Activated CD4-positive, alpha-beta T cell treated with anti-CD3 and anti-CD28 coated beads, Interleukin-2, amount 50 U/mL, for 4 hours (primary cell): ENCODE measurements at places on chromosomes 3 and 15.

DNA sequence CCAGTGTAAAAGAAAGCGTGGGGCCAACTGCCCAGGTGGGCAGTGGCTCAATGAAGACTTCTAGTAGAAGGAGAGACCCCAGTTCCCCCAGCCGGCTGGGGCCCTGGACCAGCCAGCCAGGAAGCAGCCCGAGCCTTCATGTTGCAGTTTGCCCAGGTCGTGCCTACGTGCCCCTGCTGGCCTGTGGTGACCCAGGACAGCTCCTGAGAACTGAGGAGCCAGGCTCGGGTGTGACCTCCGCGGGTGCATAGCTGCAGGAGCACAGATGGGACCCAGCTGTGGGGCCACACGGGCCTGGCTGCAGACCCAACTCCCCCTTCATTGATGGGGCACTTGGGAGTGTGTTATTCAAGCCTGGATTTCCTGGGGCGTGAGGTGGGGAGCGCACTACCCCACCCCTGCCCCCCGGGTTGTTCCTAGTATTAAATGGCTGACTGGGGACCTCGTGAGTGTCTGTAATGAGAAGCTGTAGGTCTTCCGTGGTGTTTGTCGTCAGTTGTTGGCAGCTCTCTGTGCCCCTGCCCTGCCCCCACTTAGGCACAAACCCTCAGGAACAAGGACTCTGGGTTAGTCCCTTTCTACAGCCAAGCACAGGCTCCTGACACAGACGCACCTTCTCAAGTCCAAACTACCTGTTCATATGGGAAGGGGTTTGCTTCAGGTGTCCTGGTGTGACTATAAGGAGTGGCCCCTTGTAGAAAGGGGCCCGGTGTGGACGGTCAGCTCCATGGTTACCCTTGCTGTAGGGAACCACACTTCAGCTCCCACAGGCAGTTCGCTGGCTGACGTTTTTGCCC, 39.1 kb downstream of the IDH2 start:
- DNase-seq: no peak

DNA sequence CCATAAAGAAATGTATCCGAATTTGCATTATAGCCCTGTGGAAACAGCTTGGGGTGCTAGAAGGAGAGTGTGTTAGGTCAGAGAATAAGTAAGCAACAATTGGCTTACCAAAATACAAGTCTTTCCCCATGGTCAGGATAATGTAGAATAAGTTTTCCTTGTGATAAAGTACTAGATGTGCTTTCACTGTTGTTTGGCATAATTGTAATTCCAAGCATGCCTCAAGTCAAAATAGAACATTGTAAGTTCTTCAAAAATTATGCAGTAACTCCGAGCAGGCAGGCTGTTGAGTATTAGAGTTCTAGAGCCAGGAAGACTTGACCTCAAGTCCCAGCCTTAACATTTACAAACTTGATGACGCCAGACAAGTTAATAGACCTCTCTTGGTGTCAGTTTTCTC, 242.0 kb downstream of the TUSC7 start:
- DNase-seq: no peak

GRCh38 chr3:114498539-114499370, 204.9 kb downstream of the TIGIT start:
- no peak for DNase-seq

- DNase-seq: no peak
Measured at GRCh38 chr15:40028853-40029252, 10.1 kb downstream of the SRP14 start.

DNA sequence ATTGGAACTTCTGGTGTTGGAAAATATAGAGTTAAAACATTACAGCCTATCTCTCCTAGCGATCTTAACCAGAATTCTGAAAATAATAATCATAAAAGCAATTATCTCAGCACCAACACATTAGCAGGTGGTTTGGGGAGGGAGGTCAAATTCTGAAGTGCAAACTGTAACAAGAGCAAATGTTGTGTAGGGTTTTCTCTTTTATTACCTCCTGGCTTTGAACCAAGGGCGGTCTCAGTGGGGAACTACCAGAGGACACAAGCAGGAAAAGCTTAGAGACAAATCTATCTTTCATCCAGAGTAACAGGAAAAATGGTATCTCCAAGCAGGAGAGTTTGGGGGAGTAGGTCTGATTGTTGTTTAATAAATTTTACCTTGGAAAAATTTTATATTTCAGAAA, 5.5 kb upstream of the ARRDC4 start:
- DNase-seq: no peak

GRCh38 chr3:43496740-43497375, 125.0 kb downstream of the ANO10 start:
- no peak for DNase-seq

DNA sequence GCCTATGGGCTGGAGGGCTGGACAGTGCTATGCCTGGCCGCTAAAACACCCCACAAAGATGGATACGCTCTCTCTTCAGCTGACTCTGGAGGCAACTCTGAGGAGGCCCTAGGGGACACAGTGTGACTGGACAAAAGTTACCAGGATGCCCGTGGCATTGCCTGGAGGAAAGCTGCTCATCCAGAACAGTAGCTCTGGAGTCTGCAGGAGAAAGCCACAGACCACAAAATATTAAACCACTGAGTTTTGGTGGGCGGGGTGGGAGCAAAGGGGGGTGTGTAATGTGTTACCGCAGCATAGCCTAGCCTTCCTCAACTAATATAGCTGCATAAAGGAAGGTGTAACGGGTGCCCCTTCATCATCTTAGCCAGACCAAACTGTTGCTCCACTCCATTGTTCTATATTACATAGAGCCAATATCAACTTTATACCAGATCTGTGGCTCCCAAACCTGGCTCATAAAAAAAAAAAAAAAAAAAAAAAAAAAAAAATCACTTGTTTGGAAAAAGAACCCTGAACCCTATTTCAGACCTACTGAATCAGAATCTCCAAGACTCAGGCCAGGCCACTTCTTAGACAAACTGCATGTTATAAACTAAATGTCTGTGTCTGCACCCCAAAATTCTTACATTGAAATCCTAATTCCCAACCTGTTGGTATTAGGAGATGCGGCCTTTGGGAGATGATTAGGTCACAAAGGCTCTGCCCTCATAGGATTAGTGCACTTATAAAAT, 132.6 kb downstream of the TNIK start:
- DNase-seq: no peak

DNA sequence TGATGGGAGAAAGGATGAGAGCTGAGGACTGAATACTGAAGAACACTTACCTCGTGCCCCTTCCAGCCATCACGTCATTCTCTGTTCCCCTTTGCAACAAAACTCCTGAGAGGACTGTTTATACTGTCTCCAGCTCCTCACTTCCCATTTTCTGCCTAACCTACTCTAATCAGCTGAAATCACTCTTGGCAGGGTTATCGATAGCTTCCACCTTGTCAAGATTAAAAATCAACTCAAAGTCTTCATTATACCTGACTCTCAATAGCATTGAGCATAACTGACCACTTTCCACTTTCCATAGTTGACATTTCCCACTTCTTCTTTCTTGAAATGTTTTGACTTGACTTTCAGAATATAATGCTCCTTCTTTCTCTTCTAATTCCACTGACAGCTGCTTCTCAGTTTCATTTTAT, 4.3 kb downstream of the BTBD1 start:
- DNase-seq: no peak

- no peak for DNase-seq
Measured at GRCh38 chr3:12303534-12303933, 14.7 kb downstream of the PPARG start.

DNA sequence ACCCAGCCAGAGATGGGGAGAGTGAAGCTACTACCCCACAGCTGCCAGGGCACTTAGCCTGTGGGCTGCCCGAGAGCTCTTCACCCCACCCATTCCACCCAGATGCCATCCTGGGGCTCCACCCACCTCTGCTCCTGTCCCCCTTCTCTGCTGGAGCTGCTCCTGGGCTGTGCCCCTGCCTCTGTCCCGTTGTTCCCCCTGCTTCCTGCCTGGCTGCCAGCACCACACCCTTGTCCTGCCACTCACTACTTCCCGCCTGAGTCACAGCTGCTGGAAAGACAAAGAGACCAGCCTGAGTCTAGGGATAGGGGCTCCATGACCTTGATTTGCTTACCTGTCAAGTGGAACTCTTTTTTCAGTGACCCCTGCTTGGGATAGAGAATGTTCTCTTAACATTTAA, 12.4 kb downstream of the GNAI2 start:
- DNase-seq: no peak

GRCh38 chr3:8529181-8529637, 27.6 kb downstream of the LMCD1 start:
- no peak for DNase-seq

- DNase-seq: no peak
Measured at GRCh38 chr3:124221422-124221821, 229.5 kb upstream of the ROPN1 start.

GRCh38 chr3:30644615-30645014, 38.2 kb downstream of the TGFBR2 start:
- peak; percentile 46 for DNase-seq

GRCh38 chr3:150270883-150271590, 137.1 kb upstream of the TSC22D2 start:
- DNase-seq: no peak

DNA sequence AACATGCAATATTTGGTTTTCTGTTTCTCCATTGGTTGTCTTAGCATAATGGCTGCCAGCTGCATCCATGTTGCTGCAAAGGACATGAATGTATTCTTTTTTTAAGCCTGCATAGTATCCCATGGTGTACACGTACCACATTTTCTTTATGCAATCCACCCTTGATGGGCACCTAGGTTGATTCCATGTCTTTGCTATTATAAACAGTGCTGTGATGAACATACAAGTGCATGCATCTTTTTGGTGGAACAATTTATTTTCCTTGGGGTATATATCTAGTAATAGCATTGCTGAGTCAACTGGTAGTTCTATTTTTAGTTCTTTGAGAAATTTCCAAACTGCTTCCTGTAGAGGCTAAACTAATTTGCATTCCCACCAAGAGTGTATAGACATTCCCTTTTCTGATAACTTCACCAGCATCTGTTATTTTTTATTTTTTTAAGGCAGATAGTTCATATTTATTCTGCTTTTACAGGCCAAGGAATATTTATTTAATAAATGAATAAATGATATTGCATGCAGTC, 62.4 kb upstream of the NPHP3 start:
- no peak for DNase-seq

DNA sequence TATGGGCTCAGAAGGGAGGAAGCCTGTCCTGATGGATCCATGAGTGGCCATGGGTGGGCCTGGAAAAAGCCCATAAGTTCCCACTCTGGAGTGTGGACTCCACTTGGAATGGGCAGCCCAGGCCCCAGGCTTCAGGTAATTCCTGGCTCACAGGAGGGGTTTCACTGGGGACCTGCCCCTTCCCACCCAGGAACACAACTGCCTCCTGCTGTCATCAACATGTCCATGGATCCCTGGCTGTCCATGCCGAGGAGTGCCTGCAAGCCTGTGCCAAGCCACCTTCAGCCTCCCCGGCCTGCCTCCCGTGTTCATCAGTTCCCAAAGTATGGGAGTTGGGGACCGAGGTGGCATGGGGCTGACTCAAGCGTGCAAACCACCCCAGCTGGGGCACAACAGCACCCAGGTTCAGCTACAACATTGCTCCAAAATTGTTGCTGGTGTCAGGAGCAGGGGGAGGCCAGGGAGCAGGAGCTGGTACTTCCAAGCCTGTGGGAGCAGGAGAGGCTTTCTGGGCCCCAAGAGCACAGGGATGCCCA, 470.9 kb upstream of the ARL6 start:
- no peak for DNase-seq

DNA sequence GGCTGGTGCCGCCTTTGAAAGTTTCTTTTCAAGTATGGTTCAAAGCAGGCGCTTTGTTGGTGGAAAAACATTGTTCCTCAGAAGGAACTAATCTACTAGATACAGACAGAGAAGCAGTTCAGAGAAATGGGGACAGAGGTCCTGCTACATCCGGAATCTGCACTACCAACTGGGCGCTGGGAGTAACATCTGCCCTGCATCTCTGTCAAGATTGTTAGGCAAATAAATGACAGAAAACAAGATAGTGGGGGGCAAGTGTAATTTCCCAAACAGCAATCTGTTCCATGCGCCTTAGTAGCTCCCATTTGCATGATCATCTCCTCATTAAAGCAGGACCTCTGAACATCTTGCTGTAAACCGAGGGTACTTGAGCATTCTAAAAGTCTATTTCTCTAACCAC, 17.4 kb downstream of the TLE3 start:
- DNase-seq: no peak

DNA sequence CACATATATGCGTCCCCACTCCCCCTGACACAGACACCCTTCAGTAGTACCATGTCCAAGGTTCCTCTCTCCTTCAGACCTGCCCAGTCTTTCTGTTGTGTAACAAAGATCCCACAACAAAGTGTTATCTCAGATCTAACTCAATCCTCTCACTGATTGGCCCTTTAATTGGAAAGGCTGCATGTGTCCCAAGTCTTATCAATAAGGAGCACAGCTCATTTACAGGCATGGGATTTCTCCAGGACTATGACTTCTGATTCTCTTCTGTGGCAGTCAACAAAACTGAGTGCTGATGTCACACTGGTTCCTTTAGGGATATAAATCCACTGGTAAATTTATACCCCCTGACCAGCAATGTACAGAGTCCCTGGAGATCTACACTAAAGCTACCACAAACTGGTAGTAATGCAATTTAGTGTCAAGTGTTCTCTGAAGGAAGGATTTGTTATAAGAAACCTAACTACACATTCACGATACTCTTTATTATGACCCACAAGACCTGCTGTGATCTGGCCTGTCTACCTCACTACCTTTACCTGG, 28.1 kb downstream of the CLK3 start:
- DNase-seq: no peak

GRCh38 chr15:86433983-86434382, 354.3 kb downstream of the AGBL1 start:
- DNase-seq: no peak

DNA sequence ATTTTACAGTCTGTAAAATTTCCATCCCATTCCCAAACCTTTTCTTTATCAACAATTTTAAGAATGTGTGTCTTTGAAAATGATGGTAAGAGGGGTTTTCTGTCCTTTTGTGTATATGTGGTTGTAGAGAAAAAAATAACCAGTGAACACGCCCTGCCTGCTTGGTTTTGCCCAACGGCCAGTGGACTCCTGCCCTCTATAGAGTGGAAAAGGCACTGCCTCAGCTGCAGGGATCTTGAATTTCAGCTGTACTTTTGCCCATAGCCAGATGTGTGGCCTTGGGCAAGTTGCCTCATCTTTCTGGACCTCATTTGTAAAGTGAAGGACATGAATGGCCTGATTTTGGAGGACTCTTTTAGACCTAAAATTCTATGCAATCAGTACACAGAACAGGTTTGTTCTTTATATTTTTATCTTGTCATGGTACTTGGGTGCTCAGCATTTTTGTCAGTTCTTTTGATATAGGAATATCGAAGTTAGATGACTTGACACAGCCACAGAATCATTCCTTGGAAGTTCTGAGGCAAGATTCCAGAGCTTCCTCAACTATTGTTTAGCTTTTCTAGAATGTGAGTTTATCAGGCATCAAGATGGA, 81.0 kb downstream of the CLDN11 start:
- DNase-seq: no peak

GRCh38 chr3:73622091-73622805, 2.5 kb downstream of the PDZRN3 start:
- DNase-seq: no peak
